ENCODE measurements at places on chromosomes 7 and 10.
A peak's percentile ranks its signal among the peaks of the same experiment; 100 is the strongest.

- DNase-seq, result no peak
Measured at GRCh38 chr7:43353902-43354301, 229.0 kb upstream of the STK17A start.

DNA sequence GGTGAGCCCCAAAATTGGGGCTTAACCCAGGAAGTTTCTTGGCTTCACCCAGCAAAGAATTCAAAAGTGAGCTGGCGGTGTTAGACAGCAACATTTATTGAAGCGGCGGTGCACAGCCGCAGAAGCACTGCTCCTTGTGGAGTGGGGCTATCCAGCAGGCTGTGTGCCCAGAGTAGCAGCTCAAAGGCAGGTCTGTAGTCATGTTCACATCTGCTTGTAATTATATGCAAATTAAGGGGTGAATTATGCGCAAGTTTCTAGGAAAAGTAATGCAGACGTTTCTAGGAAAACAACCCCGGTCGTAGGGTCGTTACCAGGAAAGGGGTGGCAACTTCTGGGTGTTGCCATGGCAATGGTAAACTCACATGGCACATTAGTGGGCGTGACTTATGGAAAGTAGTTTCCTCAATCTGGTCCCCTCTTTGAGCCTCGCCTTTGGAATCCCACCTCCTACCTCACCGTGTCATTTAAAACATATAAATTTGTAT lies 13.7 kb upstream of the KBTBD2 start:
- DNase-seq, result peak; percentile 3

GRCh38 chr10:24440817-24441797 lies 232.2 kb downstream of the KIAA1217 start:
- no peak for DNase-seq

GRCh38 chr7:101308245-101309085 lies 13.1 kb downstream of the IFT22 start:
- no peak for DNase-seq

DNA sequence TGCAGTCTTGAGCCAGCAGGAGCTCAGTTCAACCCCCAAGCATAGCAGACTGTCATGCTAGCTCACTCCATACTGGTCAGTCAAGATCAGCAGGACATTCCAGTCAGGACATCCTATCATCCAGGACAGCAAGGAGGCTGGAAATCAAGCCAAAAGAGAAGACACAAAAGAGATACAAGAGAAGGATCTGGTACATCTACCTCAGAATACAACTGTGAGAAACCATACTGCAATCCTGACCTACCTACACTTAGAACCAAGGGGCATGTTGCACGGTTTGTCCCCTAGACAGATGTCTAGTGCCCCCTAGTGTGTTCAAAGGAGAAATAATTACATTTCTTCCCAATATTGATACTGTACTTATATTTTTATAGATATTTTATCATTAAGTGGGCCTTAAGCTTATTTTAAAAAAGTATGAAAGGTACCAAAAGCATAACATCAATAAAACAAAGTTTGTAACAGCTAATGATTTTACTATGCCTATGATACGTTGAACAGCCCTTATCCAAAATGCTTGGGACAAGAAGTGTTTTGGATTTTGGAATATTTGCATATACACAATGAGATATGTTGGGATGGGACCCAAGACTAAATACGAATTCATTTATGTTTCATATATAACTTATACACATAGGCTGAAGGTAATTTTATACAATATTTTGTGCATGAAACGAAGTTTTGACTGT lies 26.7 kb downstream of the ERCC6 start:
- no peak for DNase-seq

GRCh38 chr7:110470420-110470819 lies 620.5 kb upstream of the LRRN3 start:
- DNase-seq, result no peak

DNA sequence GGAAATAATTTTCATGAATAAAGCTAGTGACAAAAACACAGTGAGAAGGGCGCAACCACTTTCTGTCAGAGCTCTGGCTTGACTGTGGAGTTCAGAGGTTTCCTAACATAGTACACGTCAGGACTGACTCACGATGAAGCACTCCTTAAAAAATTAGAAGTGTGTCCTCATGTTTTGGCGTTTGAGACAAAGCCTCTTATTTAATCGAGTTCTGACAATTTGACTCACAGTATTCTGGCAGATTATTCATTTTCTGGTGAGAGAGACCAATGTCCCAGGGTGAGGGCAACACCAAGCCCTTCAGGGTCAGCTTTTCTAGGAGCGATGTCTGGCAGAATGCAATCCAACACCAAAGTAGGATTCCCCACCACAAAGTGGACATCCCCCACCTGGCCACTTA lies 108.7 kb downstream of the DIP2C start:
- DNase-seq, result no peak

DNA sequence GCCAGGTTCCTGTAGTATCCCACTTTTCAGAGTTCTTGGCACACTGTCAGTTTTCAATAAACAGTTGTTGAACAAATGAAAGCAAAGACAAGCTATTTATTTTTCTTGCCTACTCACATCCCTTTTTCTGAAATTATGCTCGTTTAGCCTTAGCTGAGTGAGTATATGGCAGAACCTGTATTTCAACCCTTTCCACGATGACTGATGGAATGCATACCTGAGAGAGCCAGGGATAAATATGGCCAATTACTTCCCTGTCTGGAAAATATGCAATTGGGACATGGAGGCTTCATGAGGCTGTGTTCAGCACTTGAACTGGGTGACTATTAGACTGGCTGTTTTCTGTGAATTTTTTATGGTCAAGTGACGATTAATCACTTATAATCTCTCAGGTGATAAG lies 144.5 kb upstream of the POT1 start:
- no peak for DNase-seq

DNA sequence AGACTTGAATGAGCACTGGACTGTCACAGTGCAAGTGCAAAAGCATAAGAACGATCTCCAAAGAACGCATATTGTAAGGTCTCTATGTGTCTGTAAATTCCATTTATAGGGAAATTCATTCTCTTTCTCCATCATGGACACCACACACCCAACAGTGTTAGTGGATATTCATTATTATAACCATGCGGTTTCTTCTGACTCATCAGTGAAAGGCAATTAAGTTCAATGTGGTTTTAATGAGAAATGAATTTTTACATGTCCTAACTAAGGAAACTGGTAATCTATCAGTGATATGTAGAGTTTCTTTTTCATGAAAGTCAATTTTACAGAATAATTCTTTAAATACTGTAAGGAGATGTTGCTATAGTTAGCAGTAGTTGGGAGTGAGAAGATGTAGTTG lies 25.9 kb downstream of the GIMAP8 start:
- DNase-seq, result no peak

DNA sequence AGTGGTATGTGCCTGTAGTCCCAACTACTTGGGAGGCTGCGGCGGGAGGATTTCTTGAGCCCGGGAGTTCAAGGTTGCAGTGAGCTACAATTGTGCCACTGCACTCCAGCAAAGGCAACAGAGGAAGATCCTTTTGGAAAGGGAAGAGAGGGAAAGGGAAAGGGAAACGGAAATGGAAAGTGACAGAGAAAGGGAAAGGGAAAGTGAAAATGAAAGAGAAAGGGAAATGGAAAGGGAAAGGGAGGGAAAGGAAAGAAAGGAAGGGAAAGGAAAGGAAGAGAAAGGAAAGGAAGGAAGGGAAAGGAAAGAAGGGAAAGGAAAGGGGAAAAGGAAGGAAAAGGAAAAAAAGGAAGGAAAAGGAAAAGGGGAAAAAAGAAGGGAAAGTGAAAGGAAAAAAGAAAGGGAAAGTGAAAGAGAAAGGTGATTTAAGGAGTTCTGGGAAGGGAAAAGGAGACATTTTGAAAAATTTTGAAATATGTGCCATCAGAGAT lies 2.3 kb upstream of the ZC3HAV1 start:
- DNase-seq, result no peak
